ENCODE measurements at places on chromosomes 2 and 18.
A peak's percentile ranks its signal among the peaks of the same experiment; 100 is the strongest.

- DNase-seq, result no peak
These were observed 178.6 kb downstream of the ZBTB7C start for GRCh38 chr18:48230467-48231113.

DNA sequence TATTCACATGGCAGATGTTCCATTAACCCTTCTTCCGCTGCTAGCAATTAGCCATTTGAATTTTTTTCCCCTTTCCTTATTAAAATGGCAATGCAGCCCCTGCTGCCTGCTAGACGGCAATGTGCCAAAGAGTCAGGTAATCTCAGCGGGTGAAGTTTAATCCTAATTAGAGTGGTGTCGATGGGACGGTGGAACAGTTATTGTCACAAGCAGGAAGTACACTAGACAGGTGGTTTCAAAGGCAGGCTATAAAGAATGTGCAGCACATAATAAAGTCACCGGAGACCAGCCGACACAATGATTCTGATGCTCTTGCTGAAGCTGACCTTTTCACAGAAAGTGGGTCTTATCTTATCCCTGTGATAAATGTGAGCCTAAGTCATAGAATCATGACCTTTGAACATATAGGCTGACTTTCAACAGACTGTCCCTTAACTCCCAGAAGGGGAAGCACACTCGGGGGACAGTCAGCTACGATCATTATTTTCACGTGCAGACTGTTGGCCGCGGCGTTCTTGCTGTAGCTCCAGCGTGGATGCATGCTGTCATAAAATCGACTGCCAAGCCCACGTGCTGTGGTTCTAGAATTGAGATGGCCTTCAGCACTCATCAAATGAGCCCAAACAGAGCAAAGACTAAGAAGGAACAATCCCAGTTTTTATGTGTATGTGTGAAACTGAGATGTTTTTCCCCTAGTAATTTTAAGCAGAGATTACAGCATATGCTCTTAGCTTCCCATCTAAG is 926.2 kb upstream of the SOX11 start:
- DNase-seq, result no peak

DNA sequence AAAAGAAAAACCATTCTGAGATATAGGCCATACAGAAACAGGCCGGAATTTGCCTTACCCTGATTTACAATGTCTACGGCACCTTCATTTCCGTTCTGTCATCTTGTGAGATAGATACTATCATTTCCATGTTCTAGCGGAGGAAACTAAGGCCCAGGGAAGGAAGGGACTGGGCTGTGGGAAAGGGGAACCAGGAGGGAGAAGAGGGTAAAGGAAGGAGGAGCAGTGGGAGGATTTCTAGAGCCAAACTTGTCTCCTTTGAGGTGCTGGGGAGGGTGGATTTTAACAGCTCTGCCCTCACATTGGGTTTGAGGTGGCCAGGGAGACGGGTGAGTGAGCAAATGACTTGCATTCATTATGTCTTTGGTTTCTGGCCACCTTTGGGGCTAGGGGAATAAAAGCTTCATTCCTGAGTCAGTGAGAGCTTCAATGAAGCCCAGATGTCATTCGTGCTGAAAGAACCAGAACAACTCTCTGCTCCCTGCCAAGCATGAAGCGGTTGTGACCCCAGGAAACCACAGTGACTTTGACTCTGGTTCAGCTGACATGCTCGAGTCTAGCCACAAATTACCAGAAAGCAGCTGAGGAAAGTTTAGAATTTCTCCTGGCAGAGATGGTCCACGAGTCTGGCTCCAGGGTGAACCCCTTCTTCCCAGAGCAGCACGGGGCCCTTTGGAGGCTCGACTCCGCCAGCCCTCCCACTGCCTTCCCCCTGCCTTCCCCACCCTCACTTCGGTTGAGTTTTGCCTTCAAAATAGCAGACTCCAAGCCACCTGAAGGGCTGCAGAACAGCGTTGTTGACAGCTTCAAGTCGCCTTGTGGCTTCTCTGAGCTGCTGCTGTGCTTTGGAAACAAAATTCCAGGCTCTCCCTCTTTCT is 3.8 kb downstream of the ACTG2 start:
- no peak for DNase-seq

DNA sequence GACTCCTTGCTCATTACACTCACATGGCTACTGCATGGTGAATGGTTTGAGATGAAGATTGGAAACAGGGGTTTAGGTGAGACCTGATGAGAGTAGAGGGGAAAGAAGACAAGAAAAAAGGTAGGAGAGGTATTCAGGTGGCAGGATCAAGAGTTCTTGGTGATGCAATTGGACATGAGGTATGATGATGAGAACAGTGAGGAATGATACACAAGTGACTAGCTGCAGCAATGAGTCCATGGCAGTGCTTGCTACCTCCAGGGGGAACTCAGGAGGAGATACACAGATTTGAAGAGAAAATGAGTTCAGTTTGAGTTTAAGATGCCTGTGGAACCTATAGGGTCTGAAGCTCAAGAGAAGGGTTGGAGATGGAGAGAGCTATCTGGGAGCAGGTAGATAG is 62.1 kb upstream of the NFE2L2 start:
- no peak for DNase-seq

- no peak for DNase-seq
These were observed 343.8 kb downstream of the TXNL1 start for GRCh38 chr18:56294484-56295183.

DNA sequence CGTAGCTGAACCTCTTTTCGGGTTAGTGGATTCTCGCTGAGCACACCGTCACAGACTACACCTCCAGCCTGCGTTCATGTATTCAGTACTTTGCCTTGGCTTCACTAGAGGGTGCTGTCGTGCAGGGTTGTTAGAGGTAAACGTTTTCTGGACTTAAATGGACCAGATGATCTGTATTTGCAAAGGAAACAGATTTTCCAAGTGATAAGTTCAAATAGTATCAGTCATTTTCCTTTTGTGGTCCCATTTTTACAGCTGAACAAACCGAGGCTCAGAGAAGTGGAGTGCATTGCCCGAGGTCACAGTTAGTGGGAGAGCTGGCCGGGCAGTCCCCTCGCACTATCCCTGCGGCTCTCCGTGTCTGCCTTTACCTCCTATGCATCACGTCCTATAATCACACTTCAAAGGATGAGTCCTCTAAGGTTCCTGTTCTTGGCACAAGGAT is 125.9 kb downstream of the MAP4K4 start:
- peak; percentile 68 for DNase-seq

GRCh38 chr18:3212657-3213056 is 7.1 kb downstream of the MYOM1 start:
- no peak for DNase-seq

- no peak for DNase-seq
These were observed 41.5 kb downstream of the ANTXR1 start for GRCh38 chr2:69054431-69054830.

- no peak for DNase-seq
These were observed 289.5 kb upstream of the SIX3 start for GRCh38 chr2:44651974-44652373.

- no peak for DNase-seq
These were observed 14.1 kb upstream of the KLF11 start for GRCh38 chr2:10028988-10029874.

GRCh38 chr2:118050386-118050785 is 36.5 kb upstream of the CCDC93 start:
- DNase-seq, result no peak

DNA sequence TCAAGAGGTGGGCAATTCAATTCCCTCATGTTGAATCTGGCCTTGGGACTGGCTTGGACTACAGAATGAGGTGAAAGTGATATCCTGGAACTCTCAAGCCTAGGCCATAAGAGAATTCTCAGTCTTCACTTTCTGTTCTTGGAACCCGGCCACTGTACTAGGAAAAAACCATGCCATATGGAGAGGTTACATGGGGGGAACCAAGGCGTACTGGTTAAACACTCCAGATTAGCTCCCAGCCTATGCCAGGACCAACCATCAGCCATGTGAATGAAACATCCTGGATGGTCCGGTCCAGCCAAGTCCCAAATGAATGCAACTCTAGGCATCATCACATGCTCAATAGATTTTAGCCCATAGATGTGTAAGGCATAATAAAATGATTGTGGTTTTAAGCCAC is 56.4 kb downstream of the ZNF385B start:
- DNase-seq, result no peak

DNA sequence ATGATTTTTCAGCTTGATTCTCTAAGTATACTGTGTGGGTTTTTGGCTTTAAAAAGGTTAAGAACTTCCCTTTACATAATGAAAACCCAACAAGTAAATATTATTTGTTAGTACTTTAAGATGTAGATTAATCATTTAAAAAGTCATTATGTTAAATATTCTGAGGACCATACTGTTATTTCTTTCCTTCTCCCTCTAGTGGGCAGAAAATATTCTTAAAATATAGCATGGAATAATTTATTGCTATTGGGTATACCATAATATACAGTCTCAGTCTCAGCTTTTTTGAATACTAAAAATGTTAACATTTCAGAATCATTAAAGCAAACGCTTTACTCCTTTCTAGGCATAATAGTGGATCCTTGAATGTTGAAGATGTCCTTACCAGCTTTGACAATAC is 28.1 kb downstream of the CAMKMT start:
- no peak for DNase-seq

DNA sequence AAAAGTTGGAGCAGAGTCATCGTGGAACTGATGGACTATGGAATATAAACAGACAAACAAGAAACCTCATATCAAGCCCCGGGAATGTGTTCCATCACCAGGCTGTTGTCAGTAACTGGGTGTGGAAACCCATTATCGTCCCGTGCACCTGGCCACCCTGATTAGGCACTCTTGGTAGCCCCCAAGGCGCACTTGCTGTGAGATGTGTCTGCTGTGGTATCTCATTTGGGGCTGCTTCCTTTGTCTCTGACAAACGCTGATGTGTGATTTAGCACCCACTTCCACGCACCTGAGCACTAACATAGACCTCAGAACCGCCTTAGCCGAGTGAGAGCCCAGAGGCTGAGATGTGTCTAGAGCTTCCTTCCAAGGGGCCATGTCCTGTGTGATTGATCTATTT is 96.3 kb downstream of the PRPF40A start:
- no peak for DNase-seq

GRCh38 chr2:239093542-239093941 is 245.7 kb downstream of the TWIST2 start:
- no peak for DNase-seq

DNA sequence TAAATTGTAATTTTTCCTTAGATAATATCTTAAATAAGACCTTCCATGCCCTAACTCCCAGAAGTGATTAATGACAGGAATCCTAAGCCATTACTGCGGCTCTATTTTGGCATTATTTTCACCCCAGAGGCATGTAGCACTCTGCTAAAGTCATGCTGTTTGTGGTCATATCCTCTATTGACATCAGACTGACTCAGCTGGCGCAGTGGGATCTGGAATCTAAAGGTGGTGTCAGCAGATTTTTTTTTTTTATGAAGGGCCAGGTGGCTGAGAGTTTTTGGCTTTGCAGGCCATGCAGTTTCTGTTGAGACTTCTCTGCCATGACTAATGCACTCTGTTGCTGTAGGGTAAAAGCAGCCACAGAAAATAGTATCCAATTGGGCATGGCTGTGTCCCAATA is 64.1 kb upstream of the ACVR1C start:
- no peak for DNase-seq

- DNase-seq, result no peak
These were observed 158.6 kb downstream of the SMAD7 start for GRCh38 chr18:48792141-48792540.

GRCh38 chr2:8645176-8645831 is 36.6 kb upstream of the ID2 start:
- no peak for DNase-seq

- peak; percentile 83 for DNase-seq
These were observed 3.4 kb downstream of the GEN1 start for GRCh38 chr2:17757321-17757720.

- DNase-seq, result no peak
These were observed 13.9 kb downstream of the HDAC4 start for GRCh38 chr2:239386872-239387445.

GRCh38 chr2:7633566-7634153 is 716.4 kb downstream of the RNF144A start:
- DNase-seq, result no peak

- no peak for DNase-seq
These were observed 12.4 kb upstream of the CCDC88A start for GRCh38 chr2:55431982-55432627.

DNA sequence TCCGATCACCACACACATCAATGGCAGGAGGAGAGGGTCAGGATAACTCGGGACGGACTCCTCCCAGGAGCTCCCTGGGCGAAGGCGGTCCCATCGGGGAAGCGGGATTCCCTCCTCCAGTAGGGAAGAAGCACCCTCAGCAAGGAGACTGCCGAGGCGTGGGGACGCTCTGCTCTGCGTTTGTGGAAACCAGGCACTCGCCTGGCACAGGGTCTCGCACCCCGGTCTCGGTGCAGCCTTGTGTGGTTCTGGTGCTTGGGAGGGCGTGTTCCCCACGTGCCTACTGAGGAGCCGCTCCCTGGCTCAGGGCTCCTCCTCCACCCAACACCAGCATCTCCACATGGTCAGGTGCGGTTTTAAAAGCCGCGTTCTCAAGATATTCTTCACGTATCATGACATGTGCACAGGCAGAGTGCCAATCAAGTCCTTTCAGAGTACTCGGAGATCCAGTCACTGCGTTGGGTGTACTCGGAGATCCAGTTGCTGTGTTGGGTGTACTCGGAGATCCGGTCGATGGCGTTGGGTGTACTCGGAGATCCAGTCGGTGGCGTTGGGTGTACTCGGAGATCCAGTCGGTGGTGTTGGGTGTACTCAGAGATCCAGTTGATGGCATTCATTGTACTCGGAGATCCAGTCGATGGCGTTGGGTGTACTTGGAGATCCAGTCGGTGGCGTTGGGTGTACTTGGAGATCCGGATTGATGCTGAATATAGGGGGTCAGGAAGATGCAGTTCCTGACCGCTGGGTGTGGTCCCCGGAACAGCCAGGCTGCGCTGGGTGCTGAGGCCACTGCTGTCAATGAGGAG is 117.5 kb downstream of the RTP5 start:
- DNase-seq, result no peak

GRCh38 chr2:25504266-25504665 is 162.5 kb upstream of the DNMT3A start:
- DNase-seq, result no peak

GRCh38 chr2:175003875-175004729 is 1.1 kb downstream of the CHN1 start:
- DNase-seq, result no peak

DNA sequence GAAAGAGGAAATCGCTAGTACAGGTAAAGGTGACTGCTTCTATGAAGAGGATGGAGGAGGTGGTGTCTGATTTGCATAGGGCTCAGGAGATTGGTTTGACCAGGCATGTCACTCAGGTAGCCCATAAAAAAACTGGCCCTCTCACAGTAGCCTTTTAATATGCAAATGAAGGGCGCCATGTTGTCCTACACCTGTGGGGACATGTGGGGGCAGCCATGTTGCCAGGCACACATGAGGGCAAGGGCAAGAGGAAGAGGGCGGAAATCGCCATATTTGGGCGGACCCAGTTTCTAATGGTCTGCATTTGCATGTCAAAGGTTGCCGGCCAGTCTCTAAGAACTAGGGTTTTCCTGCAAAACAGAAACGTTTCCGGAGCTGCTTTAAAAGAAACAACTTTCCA is 1330.6 kb downstream of the DSC3 start:
- no peak for DNase-seq

DNA sequence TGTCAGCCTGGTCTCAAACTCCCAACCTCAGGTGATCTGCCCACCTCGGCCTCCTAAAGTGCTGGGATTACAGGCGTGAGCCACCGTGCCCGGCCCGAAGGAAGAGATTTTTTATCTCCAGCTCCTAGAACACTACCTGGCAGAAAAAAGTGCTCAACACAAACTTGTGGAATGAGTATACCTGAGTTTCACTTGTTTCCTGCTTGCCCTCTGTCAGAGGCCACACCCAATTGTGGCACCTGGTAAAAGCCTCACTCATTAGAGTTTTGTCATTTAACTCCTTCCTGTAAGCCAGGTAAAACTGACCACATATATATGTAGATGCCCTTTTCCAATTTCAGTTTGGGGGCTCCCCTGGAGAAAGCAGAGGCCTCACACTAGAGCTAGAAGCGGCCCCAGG is 42.2 kb upstream of the RTN4 start:
- no peak for DNase-seq

Data from glomerular endothelial cell (primary cell).